ENCODE measurements at places on chromosomes 7 and 10.

DNA sequence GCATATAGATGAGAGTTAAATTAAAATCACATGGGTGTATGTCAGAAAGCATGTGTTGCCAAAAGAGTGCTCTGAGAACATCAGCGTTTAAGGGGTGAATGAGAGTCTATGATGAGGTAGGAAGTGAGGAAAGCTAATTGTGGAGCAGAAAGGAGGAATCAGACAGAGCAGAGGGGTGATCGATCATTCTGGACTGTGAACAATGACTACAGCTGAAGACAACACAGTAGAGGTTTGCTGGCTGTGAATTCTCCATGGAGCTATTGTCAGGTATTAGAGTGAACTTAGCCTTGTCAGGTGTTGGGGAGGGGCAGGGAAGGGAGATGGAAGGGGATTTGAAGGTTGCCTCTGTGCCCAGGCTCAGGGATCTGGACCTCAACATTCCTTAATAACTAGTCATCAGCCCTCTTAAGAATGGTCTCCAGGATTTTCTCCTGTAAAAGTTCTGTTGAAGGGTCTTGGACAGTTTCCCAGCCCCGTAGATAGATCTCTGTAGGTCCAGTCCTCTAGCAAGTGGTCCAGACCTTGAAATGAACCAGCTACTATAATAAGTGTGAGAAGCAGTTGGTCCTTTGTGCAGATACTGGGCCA lies 57.1 kb downstream of the KIF5B start:
- DNase-seq = no peak

GRCh38 chr10:124124123-124124768 lies 30.8 kb upstream of the CHST15 start:
- no peak for DNase-seq

GRCh38 chr7:4069268-4070095 lies 612.6 kb upstream of the FOXK1 start:
- DNase-seq = no peak

GRCh38 chr10:128091636-128092210 lies 34.5 kb downstream of the MKI67 start:
- DNase-seq = no peak

- DNase-seq = no peak
Observed at GRCh38 chr7:156039194-156039593, 226.9 kb upstream of the SHH start.

- no peak for DNase-seq
Observed at GRCh38 chr10:86411852-86412560, 45.4 kb upstream of the GRID1 start.

DNA sequence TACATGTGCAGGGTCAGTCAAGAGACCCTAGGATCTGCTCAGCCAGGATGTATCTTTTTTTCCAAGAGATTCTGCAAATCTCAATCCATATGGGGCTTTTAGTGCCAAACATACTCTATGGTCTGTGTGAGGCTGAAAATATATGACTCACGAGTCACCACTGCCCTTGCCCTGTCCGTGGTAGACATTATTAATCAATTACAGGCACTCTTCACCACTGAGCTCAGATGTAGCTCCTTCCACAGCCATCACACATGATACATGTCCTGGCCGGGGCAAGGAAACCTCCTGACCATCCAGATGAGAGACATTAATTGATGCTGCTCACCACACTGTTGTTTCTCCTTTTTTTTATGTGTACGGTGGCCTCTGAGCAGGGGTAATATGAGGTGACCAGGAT lies 90.2 kb upstream of the RET start:
- DNase-seq = no peak

- no peak for DNase-seq
Observed at GRCh38 chr7:85708221-85708620, 521.4 kb upstream of the SEMA3D start.

GRCh38 chr7:149320313-149321124 lies 58.5 kb downstream of the ZNF783 start:
- DNase-seq = no peak
